Colonic mucosa (tissue), 4 donors: ENCODE measurements at places on chromosomes 3 and 15. TPM values are rescaled to one million over a fixed set of nuclear protein-coding genes. Genes with fewer than 3 reads are reported as not detected.
A peak's percentile ranks its signal among the peaks of the same experiment; 100 is the strongest.

GRCh38 chr3:167057581-167057980, 322.5 kb downstream of the ZBBX start:
- DNase-seq, result no peak

The THRB gene
- 27.6 TPM for total RNA-seq

GRCh38 chr3:40211579-40211978, 97.9 kb upstream of the EIF1B start:
- DNase-seq, result no peak

The CRBN gene
- 47.7 TPM for total RNA-seq

The TM4SF4 gene
- total RNA-seq, result 4.5 TPM

- DNase-seq, result no peak
Measured at GRCh38 chr3:23760325-23760724, 45.4 kb upstream of the UBE2E1 start.

The ITIH4 gene
- total RNA-seq, result 2.1 TPM

- no peak for DNase-seq
Measured at GRCh38 chr3:133238015-133238414, 161.8 kb upstream of the BFSP2 start.

The LRRC31 gene
- 42.0 TPM for total RNA-seq

DNA sequence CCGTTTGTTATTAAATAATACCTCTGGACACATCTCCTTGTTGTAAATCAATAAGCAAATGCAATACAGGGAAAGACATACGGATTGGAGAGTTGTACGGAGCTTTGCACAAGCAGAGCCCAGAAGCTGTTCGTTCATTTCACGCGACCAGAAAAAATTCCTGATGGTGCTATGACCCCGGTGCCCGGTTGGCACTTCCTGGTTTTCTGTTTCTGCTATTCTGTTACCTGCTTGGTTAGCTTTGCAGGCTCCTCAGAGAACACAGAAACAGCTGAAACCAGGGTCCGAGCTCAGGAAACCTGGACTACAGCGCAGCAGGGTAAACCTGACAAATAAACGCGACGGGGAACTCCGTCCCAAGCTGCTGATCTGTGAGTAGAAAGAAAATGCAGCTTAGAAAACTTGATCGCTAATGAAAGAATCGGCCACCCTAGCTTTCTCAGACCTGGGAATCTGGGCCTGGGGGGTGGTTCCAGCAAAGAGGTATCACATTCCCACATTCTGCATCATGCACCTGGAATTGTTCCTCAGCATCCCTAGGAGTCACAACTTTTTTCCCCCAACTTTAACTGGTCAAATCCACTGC, 845 bp downstream of the CNTN3 start:
- peak; percentile 52 for DNase-seq

The PRSS50 gene
- total RNA-seq, result not detected

The MASP1 gene
- total RNA-seq, result 11.1 TPM

DNA sequence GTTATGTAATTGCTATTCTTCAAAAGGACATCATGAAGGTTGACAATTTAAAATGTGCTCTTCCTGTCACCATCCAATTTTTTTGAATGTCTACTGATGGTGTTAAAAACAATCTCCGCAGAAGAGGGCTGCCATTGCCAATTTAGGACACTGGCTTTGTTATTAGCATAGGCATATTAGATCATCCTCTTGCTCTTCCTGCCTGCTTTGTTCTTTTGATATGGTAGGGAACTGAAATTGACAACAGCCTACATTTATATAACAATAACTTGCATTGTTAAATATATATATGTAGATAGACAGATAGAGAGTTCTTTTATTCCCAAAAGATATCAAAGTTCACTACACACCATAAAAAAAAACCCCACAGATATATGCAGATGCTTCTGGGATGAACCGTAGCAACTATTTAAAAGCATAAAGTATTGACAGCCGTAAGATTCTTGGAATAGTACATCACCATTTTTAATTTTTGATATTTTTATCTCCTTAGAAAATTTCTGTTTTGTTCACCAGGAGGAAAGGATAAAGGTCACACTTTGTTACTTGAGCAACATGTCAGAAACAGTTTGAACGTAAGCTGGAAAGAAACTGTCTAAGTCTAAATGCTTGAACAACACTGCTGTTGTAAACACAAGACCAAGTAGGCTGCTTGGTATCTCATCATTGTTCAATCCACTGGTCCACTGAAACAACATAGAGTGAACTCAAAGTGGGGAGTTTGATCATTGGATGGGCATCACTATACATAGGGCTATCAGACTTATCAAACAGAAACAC, 66.5 kb downstream of the MDFIC2 start:
- DNase-seq, result no peak

DNA sequence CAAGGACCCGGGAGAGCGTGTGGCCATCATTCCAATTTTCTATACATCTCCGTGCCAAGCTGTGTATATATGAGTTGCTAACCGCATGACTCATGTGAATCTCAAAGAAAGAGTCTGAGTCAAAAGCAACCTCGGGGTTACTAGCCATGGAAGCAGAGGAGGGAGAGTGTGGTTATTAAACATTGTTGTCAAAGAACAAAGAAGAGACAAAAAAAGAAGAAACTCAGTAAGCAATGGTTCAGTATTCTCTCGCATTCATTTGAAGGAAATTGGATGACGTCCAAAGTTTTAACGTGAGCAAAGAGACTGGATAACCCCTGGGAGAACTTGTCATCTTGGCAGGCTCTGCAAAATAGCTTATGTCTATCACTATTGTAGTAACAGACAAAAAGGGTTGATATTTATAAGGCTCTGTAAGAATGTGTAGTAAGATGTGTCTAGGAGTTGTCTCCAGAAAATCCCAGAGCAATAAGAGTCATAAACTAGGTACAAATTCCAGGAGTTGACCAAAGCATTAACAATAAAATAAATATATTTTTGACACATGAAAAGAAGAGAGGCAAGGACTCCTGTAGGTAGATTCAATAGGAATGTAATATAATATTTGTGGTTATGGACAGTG, 52.8 kb upstream of the GRM7 start:
- no peak for DNase-seq

GRCh38 chr15:39407116-39407515, 173.8 kb upstream of the THBS1 start:
- DNase-seq, result no peak

- no peak for DNase-seq
Measured at GRCh38 chr3:49470714-49471420, 800 bp downstream of the DAG1 start.

The RTP3 gene
- total RNA-seq, result not detected
